ENCODE measurements at places on chromosomes 6 and 20.

- no peak for DNase-seq
Measured at GRCh38 chr6:157648561-157648960, 174.5 kb upstream of the SNX9 start.

DNA sequence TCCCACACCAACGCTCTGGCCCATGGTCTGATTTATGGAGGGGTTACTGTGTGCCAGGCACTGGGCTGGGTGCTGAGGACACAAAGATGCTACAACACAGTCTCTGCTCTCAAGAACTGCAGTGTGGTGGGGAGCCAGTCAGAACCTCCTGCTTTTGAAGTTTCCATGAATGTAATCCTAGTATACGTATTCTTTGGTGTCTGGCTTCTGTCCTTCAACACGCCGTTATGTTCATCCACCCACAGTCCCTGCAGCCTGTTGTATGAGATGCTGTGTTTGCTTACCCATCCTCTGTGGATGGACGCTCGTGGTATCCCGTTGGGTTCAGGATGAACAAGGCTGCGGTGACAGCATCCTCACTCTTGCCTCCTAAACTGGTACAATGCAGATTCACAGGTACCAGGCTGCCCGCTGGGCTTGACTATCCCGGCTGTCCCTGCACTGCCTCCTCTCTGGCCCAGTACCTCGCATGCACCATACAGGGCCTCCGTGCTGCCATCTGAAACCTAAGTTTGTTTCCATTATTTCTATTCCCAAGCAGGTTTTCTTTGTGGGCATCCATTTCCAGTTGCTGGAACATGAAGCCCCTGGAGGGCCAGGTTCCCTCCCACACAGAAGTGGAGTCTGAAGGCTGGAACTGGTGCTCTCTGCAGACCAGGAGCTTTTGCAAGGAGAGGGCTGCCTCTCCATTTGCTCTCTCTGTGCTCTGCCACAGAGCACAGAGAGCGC, 364.5 kb downstream of the ZFAND3 start:
- peak; percentile 33 for DNase-seq

DNA sequence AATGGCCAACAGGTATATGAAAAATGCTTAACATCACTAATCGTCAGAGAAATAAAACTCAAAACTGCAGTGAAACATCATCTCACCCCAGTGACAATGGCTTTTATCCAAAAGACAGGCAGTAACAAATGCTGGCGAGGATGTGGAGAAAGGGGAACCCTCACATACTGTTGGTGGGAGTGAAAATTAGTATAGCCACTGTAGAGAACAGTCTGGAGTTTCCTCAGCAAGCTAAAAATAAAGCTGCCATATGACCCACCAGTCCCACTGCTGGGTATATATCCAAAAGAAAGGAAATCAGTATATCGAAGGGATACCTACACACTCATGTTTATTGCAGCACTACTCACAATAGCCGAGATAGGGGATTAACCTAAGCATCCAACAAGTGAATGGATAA, 23.4 kb upstream of the INSM1 start:
- DNase-seq, result no peak

DNA sequence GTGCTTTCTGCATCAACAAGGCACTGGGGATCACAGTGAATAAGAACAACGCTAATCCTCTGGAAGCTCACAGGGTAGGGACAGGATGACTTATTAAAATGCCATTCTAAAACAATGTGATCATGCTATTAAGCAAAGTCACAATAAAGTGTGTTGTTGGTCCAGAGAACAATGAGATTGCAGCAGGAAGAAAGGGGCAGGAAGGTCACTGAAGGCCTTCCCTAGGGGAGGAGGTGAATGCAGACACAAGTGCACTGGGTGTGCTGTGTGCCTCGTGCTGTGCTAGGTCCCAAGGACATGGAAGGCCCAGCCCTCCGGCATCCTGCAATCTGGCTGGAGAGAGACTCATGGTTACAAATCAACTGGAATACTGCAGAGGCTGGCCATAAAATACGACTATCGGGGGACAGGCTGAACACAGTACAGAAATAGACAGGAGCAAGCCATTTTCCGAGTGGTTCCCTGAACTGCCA, 55.7 kb downstream of the LYRM4 start:
- DNase-seq, result no peak

DNA sequence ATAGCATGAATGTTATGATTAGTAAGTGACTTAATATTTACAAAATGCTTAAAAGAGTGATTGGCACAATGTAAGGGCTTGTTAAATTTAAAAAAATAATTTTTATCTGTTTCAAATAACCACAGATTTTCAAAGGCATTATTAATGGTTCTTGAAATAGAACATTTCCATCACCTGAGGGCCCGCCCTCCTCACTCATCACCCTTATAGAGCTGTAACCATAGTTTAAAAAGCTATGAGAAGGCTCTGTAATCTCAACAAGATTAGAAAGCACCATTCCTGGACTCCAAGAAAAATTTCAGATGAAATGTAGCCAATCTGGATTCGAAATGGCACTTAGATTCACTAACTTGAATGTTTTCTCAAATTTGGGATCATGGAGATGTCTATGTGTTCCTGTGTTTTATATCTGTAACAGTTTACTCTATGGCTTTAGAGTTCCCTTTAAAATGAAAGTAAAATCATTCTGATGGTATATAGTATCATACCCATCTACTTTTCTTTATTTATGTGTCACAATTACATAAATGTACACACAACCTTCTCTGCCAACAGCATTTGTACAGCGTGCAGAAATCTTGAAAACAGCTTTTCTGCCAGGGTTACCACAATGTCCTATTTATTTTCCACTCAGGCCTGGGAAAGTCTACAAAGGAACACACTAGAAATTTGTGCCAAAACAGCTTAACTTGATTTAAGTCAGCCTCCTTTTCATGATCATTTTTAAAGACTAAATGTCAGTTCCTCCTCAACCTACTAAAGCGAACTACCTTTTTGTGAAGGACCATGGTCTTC, 207.7 kb downstream of the TBX18 start:
- DNase-seq, result no peak

DNA sequence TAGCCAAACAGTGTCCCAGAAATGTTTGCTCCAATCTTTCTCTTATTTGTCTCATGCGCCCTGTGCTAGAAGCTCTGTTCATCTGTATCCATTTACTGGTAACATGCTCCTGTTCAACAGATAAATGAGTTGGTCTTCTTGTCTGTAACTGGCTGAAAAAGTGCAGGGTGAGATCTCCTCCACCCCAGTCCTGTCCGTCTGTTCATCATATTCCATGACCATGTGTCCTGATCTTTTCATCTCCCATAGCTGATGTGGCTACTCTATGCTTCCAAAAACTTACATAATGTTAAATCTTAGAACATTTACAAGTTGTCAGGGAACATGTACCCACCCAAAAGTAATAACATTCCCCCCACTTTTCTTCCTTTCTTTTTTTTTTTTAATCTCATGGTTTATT, 31.8 kb upstream of the DSE start:
- DNase-seq, result no peak

DNA sequence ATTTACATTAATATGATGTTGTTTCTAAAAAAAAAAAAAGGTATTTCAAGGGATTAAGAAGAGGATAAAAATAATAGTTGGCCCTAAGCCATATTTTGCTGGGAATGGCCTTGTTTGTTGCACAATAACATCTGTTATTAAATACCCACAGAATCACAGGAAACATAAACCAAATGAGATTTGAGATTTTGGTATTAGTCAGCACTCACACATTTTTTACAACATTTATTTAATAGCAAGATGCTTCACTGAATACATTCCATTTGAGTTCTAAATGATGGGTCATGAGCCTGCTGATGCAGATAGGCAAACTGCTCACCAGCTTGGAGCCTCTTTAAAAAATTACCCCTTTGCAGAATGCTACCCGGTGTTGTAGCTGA, 92.9 kb upstream of the ENPP5 start:
- no peak for DNase-seq

- no peak for DNase-seq
Measured at GRCh38 chr6:109473120-109473519, 9.9 kb downstream of the ZBTB24 start.

- no peak for DNase-seq
Measured at GRCh38 chr6:10425176-10425974, 10.5 kb upstream of the TFAP2A start.

DNA sequence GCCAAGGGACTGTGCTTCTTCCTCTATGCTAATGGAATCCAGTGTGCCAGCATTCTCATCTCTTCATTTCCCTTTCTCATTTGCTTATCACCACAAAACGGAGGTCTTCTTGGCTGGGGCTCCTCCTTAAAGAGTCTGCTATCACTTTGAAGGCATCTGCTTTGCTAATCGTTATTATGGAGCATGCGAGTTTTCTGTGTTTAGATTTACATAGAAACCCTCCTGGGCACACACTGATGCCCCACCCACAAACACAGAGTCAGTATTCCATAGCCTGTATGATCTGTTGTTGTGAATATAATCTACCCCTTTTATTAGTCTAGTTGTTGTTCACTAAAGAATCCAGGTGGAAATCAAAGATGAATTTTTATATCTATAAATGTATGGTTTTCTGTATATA, 83.4 kb upstream of the XRN2 start:
- DNase-seq, result no peak

DNA sequence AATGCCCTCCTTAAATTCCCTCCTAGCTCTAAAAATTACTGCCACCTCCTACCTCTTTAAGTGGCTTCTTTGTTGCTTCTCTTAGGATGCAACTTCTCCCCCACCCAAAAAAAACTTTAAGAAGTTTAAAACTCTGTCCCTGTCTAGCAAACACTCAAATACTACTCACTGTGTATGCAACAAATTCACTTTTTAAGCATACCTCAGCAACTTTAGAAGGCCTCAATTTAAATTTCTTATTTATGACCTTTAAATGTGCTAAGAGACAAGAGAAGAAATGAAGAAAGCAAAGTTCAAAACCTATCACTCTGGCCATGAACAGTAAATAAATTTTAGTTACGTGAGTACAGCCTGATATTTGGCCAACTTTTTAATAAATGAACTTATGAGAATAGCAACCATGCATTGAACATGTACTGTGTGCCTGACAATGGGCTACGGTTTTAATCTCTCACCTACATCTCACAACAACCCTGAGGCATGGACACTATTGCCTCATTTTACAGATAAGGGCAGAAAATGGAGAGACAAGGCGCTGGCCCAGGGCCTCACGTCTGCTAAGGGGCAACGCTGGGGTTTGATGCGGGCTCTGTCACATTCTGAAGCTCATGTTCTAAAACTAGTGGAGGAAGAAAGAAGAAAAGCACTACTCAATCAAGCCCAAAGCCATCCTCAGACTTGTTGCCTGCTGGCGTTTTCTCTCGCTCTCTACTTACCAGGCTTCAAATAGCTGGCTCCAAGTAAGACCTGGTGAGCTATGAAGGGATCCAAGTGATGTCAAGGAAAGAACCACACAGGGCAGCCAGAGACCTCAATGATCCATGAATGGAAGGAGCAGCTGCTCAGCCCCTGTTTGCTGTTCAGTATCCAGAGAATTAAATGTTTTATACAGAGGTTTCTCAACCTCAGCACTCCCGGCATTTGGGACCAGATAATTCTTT, 99.8 kb downstream of the TBC1D7 start:
- DNase-seq, result no peak

- DNase-seq, result no peak
Measured at GRCh38 chr20:24421071-24421470, 48.4 kb upstream of the SYNDIG1 start.

DNA sequence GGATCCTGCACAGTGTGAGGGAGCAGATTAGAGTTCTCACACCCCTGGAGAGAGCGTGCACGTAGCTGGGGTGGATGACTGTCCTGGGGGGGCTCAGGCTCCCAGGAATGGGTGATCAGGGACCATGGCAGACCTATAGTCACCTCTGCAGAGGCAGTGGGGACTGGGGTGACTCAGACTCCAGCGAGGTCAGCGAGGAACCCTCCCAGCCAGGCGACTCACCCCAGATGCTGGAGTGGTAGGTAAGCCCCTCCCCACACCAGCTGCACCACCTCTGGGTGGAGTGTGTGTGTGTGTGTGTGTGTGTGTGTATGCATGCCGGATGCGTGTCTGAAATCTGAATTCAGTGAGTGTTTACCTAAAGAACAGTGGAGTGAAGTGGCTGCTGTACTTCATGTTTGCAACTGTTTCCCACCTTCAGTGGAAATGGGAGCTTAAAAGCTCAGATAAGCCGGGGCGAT, 17.4 kb upstream of the GTSF1L start:
- no peak for DNase-seq

DNA sequence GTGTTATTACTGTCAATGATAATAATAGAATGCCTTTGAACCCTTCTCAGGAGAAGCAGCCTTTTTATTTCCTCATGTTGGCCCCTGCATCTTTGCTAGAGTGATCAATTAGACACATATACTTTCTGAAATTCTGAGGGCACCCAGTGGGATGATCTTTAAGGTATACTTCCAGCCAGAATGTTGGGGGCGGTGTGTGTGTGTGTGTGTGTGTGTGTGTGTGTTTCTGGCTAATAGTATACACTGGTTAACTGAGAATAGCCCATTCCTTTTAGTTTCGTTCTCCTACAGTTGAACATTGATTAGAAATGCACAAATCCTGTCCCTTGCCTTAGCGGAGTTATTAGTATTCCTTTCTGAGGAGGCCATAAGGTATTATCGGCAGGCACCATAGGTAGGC, 41.7 kb upstream of the CCDC167 start:
- no peak for DNase-seq

DNA sequence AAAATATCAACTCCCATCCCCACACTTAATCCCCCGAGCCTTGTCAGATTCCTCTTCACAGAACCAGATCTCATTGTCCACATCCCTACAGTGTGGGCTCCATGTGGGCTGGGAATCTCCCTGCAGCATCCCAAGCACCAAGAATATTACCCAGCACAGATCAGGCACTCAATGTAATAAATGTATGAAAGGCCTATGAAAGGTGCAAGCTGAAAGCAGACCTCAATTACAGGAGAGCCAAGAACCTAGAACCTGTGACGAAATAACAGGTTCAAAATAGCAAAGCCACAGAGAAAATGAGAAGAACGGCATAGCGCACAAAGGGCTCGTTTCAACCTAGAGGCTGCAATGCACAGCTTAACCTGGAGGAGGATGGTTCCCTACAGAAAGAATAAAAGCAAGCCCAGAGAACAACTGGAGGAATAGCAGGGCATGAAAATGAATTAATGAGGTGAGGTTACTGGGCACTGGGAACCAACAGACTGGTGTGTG, 3.1 kb downstream of the SLC23A2 start:
- no peak for DNase-seq

DNA sequence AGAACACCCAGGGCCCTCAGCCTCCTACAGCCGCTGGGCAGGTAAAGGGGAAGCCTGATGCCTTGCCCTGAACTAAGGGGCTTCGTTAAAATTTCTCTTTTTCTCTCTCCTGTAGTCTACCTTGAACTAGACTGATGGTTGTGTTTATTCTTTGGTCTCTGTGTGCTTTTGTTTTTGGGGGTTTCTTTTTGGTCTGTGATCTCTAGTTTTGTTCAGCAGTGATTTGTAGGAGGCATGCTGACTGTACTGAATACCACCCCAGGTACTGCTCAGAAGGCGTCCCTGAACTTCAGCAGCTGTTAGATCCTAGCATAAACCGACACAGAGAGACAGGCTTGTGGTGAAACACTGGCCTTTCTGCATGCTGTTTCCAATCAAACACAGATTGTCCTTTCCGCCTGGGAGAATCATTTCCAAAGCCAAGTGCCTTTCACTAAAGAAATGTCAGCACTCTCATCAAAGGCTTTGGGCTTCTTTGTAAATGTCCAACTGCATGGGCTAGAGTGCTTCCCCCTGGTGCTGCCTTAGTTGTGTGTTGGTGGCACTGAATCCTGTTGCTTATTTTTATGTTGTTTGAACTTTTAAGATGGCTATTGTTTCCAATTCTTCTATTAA, 364.7 kb upstream of the SASH1 start:
- no peak for DNase-seq

Measured in activated effector memory CD4-positive, alpha-beta T cell treated with anti-CD3 and anti-CD28 coated beads, Interleukin-2, amount 50 U/mL, for 16 hours (primary cell).